ENCODE measurements at places on chromosomes 4 and X. TPM values are rescaled to one million over a fixed set of nuclear protein-coding genes. Genes with fewer than 3 reads are reported as not detected.
A peak's percentile ranks its signal among the peaks of the same experiment; 100 is the strongest.

- no peak for DNase-seq
Observed at GRCh38 chr4:24322511-24322910, 261.8 kb downstream of the DHX15 start.

Gene FTHL17
- not detected for total RNA-seq

DNA sequence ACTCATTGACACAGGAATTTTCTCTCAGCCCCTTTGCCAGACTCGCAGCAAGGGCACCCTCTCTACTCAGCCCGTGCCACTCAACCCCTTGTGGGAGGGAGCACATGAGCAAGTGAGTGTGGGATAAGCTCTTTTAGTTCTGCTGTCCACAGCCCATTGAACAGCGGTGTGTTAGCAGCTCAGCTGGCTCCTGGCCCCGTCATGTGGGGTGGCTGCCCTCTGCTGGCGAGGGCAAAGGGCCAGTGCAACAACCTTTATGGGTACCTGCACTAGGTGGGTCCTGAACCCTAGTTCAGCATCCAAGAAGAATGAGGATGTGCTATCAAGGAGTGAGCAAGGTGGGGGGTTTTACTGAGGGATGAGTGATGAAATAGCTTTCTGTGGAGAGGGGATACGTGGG lies 85.0 kb upstream of the ZNF81 start:
- peak; percentile 37 for DNase-seq

DNA sequence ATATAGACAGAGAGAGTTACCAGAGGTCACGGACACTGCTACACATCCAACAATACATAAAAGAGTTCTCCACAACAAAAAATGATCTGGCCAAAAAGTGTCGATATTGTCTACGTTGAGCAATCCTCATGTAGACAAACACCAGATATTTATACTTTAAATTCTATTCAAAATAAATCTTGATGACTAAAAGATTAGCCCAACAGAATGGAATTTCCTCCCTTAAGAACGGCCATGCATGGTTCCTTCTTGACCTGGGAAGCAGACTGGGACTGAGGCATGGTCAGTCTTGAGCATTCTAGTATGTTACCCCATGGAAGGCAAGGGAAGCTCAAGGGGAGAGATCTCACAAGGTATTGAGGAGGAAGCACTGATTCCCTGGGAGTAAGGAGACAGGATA lies 43.5 kb downstream of the LHFPL1 start:
- DNase-seq: peak; percentile 26

GRCh38 chr4:129972257-129972656 lies 876.3 kb downstream of the C4orf33 start:
- DNase-seq: no peak

Gene MAGEA9B
- total RNA-seq: not detected

Gene SOX3
- total RNA-seq: not detected

DNA sequence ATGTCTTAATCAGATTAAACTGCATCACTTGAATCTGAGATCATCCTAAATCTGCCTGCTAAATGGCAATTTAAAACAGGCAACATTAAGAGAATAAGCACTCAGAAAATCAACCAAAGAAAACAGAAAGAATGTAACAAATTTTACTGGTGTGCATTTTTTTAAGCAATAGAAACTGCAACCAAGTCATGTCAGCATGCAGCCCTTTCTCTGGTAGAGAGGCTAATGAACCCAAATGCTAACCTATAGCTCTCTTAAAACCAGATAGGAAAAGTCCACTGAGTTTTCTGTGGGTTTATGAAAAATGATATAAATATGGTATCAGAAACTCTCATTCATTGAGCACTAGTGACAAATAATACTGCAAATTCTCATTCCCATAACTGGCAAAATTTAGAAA lies 35.6 kb downstream of the COL25A1 start:
- no peak for DNase-seq

DNA sequence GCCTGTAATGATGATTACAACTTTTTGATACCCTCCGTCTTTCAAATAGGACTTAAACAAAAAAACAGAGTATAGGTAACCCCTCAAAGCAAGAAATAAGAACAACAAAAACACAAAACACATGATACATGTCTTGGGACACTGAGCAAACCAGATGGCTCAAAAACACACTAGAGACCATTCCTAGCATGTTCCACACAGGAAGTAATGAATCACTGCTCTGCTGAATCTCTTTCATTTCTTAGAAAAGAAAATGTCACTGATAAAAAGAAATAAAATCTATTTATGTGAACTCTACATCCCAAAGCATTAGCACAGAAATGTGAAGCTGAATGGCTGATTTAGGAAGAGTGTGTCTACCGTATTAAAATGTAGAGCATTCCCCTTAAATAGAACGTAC lies 134.5 kb upstream of the IL15 start:
- no peak for DNase-seq

GRCh38 chrX:109959356-109959871 lies 43.5 kb upstream of the TMEM164 start:
- DNase-seq: no peak

DNA sequence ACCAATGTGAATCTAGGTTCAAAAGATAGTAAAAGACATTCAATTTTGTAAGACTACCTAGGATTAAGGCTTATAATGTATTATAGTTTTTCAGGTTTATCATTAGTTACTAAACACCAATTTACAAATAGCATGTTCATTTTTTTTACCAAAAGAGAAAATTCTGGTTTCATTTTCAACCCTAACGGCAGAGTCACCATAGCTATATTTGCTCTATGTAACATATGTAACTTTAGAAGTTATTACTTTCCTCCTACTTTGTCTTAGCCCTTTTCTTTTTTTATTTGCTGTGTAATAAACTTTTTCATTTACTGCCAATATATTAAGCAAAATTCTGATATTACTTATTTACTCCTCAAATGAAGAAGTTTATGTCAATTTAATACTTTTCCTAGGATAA lies 639.6 kb downstream of the ARAP2 start:
- DNase-seq: no peak
